GM13977 (cell line): ENCODE measurements at places on chromosomes 12 and 14.

DNA sequence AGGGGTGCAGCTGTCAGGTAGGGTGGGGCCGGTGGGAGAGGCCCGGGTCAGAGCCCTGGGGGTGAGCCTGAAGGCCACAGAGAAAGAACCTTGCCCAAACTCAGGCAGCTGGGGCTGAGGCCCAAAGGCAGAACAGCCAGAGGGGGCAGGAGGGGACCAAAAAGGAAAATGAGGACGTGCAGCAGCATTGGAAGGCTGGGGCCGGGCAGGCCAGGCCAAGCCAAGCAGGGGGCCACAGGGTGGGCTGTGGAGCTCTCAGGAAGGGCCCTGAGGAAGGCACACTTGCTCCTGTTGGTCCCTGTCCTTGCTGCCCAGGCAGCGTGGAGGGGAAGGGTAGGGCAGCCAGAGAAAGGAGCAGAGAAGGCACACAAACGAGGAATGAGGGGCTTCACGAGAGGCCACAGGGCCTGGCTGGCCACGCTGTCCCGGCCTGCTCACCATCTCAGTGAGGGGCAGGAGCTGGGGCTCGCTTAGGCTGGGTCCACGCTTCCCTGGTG lies 10.5 kb downstream of the MMP14 start:
- peak; percentile 17 for DNase-seq

DNA sequence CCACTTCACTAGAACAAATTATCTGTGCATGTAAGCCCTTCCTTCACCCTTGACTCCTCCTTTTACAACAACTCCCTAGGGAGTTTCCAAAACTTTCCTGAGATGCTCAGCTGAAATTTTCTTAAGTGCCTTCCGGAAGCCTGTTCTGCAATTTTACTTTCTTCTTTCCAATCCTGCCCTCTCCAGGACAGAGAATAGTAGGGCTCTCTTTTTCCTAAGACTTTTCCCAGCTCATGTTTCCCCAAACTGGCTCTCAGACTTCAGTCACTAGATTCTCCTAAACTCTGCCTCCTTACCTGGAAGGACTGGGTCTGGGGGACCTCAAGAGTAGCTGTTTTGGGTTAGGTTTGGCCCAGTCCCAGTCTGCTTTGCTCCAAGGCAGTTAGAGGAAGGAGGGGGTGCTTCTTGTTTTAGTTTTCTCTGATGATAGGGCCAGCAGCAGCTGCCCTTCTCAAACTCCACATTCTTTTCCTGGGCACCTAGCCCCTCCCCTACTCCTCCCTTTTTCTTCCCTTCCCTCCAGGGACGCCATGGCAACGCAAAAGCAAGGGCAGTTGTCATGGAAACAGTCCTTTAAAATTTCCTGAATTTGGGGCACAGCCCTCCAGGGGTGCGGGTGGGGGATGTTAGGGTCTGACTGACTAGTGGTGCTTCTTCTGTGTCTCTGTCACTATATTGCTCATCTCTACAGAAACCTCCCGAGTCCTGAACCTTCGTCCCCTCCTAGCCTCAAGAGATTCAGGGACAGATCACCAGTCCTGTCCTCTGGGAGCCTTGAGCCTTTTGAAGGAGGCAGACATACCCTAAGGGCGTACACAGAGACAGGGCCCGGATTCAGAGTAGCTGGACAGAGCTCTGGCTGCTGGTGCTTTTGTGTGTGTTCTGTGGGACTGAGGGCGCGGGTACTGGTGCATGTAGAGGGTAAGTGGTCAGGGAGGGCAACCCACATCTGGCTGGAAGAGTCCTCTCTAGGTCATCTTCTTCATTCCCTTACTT lies 17.0 kb downstream of the PPP1R1A start:
- no peak for DNase-seq

DNA sequence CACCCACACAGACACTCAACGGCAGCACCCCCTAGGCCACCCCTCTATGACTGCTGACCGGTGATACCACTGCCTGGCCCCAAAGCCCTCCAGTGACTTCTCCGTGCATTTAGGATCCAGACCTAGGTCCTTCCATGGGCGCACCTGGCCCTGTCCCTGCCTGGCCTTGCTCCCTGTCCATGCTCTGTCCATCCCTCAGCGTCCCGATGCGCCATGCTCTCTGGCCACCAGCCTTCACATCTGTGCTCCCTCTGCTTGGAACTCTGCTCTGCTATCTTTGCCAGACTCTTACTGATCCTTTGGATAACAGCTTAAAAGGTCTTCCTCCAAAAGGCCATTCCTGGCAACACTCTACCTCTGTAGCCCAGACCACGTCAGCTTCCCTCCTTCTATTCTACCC lies 25.4 kb upstream of the HDAC7 start:
- no peak for DNase-seq

GRCh38 chr14:34684578-34684977 lies 29.8 kb downstream of the CFL2 start:
- no peak for DNase-seq

DNA sequence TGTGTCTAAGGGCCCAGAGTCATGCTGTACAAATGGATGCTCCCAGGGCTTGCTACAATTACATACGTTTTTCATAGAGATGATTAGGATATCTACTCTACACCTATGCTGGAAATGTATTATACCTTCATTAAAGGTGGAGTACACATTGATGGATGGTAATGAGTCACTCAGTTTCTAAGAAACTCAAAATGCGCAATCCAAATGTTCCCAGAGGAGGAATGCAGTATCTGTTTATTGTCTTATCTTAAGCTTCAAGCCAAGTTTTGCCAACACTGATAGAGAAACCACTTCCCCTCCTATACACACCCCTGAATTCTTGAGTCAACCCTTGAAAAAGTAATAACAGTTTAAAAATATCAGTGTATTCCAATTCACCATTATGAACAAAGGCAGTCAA lies 266.6 kb upstream of the FAR2 start:
- no peak for DNase-seq

GRCh38 chr12:3077572-3078081 lies 448 bp downstream of the TSPAN9 start:
- no peak for DNase-seq

DNA sequence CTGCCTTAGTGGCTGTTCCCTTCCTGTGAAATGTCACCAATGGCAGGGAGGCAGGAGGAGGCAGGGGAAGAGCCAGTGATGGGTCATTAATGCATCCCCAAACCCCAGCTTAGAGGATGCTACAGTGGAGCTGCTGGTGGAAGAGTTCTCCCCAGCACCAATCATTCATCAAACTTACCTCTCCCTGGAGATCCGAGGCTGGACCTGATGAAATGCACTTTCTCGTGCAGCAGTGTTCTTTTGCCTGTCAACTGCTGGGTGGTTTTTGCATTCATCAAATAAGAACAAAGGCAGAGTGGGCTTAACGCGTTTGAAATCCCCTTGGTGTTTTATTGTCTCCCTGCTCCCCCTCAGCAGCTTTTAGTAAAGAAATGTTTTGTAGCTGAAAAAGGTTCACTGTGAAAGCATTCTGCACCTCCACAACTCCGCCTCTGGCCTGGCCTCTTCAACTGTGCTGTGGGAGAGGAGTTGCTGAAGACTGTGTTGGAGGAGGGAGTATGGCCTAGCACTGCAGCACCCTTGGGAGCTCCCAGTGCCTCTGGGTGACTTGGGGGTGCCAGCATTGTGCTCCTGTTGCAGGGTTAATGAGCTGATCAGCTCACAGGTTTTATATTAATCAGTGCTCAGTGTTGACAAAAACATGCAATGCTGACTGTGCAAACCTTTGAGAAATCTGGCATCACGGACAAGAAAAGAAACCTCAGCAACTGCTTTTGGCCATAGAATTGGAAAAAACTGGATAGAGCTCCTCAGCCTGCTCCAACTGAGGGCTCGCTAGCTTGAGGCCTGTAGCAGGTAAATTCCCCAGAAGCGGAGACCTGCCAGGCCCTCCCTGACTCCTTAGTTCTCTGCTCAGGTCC lies 14.4 kb downstream of the TSPAN9 start:
- no peak for DNase-seq

DNA sequence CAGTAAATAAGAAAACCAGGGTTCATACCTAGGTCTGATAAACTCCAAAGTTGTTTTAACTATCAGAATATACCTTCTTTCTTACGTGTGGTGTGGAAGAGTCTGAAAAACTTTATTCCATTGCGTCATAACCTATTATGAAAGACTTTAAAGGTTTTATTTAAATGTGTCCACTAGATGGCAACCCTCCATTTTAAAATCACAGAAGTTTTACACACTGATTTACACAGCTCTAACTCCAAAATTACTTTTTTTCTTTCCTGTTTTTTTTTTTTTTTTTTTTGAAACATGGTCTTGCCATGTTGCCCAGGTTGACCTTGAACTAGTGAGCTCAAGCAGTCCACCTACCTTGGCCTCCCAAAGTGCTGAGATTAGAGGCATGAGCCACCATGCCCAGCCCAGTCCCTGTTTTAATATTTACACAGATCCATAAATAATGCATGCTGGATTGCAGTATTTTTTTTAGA lies 17.3 kb upstream of the TMPRSS12 start:
- peak; percentile 39 for DNase-seq

DNA sequence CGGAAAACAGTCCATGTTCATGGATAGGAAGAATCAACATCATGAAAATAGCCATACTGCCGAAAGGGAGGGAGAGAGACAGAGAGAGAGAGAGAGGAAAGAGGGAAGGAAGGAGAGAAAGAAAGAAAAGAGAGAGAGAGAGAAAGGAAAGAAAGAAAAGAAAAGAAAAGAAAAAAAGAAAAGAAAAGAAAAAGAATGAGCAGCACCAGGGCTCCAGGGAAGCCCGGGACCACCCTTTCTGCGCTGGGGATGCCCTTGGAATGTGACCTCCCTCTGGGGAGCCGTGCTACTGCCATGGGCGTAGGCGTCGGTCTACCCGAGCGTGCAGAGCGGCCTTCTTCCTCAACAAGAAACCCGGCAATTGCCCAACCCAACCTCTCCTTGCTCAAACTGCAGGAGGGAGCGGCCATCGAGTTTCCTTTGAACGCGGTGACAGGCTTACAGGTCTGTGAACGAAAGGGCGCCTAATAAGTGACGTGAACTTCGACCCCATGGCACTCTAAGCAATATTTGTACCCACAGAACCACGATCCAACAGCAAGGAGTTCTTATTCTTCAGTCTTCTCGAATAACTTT lies 16.9 kb downstream of the OR6S1 start:
- DNase-seq = no peak

DNA sequence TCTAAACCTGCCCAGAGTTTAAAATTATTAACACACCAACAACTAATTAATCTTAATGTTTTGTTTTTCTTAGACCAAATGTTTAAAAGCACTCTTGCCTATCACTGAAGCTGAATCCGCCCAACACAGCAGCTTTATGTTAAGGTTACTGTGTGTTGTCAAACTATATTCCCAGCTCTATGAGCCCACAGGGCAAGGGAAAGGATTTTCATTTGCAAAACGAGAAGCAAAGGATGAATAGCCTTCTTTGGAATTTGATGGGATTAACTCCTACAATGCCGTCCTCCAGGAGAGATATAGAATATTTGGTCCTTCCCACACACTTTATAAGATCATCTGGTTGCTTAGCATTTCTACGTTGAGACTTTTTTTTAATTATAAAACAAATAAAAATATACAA lies 43.7 kb downstream of the DUSP16 start:
- DNase-seq = no peak
